Activated CD8-positive, alpha-beta T cell treated with anti-CD3 and anti-CD28 coated beads, Interleukin-2, amount 10 ng/mL, durations not matched to agents 7 days and 5 days (primary cell): ENCODE measurements at places on chromosomes 4 and X. TPM values are rescaled to one million over a fixed set of nuclear protein-coding genes. Genes with fewer than 3 reads are reported as not detected.

DNA sequence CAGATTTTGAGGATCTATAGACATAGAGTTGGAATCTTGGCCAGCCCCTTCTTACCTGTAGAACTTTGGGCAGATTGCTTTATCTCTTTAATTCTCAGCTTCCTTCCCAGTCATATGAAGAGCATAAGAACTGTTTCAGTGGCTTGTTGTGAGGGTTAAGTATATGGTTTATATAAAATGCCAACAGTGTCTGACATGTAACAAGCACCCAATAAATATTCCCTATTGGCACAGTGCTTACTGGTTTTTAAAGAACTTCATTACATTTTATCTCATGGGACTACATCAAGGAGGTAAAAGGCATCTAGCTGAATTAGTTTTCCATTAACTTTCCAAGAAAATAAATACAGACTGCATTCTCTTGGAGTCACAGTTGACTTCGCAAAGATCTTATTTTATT, 106.7 kb upstream of the LIMCH1 start:
- DNase-seq = no peak

DNA sequence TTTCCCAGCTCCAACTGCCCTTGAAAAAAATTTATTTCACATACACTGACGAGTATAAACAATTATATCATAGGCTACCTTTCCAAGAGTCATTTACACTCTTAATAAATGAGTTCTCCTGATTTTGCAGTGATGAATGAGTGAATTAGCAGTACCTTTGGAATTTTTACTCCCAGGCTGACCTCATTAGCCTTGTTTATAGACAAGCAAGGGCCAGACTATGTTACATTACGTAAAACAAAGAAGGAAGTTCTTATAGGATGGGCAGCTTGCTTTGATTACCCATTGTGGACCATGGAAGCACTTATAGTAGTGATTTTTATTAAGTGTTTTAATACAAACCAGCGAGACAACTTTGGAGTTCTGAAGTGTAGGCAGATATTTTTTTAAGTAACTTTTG, 112.9 kb upstream of the C1QTNF7 start:
- DNase-seq = no peak

DNA sequence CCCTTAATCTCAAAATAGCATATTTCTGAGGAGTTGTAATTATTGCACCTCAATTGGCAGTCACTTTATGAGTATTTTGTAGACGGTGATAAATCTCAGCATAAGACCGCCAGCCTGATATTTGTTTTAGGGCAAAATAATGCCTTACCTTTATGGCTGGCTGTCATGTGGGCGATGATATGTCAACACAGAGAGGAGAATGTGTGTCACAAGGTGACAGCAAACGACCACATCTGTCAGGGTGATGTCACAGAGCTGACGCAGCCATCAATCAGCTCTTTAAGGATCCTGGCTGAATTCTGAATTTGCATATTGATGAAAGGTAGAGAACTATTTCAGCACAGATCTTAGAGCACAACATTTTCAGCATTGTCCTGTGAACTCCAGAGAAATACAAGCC, 209.7 kb downstream of the CEP135 start:
- no peak for DNase-seq

DNA sequence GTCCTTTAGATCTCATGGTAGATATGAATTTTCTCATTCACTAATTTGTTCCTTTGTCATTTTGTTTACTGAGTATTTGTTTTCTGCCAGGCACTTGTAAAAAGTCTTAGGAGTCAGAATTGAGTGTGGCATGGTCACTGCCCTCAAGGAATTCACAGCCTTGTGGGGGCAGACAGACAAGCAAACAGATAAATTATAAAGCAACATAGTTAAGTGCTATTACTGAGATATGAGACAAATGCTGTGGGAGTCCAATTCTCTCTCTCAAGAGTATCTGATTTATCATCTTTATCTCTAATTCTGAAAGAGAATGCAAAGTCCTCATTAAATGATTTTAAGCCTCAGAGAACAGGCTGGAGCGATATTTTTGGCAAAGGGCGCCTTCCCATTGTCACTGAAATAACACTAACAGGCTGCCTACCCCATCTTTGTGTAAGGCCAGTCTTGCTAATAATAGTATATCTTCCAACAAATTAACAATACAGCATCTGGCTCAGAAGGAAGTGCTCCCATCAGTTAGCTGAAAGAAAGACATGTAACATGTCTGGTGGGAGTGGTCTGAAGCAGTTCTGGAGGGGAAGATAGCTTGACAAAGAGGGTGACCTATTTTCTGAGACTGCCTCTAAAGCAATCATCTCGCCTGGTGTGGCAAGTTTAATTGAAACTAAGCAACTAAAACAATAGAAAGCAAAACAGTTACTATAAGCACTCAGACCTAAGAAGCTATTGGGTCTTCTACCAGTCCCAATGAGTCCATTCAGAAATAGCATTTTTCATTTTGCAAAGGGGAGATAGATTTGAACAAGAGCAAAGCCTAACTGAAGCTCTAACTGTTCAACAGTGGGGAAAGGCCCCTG, 61.5 kb upstream of the AMOT start:
- DNase-seq = no peak

GRCh38 chrX:71609095-71609750, 9.1 kb downstream of the CXCR3 start:
- DNase-seq = peak; percentile 27

DNA sequence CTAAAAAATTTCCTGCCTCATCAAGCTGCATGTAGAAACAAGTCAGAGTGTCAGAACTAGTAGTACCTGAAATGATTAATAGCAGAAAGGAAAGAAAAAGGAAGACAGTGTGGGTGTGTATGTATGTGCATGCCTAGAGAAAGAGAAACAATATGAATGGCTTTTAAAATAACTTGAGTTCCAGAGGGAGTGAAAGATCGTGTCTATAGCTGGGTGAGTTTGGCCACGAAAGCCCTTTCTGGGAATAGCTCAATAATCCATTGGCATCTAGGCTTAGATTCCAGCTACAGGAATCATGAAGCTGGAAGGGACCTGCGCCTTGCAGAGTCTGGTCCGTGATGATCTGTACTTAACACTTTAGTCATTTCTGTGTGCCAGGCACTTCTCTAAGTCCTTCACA, 195.6 kb downstream of the RAPGEF2 start:
- DNase-seq = no peak

DNA sequence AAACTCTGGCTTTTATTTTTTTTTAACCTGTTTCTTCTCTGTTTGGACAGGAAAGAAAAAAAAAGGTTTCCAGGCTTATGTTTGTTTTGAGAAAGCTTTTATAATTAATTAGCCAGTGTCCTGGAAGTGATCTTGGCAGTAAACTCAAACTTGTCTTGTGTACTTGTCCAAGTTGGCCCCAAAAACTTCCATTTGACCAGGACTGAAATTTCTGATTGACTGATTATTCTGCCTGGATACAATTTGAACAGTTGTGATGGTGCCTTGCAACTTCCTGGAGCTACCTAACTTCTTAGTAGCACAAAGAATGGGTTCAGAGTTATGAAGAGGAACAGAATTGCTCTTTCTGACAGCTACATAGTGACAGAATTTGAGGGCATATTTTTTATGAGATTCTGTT, 62.0 kb downstream of the SLC4A4 start:
- no peak for DNase-seq

CFAP299 gene
- total RNA-seq = not detected

DNA sequence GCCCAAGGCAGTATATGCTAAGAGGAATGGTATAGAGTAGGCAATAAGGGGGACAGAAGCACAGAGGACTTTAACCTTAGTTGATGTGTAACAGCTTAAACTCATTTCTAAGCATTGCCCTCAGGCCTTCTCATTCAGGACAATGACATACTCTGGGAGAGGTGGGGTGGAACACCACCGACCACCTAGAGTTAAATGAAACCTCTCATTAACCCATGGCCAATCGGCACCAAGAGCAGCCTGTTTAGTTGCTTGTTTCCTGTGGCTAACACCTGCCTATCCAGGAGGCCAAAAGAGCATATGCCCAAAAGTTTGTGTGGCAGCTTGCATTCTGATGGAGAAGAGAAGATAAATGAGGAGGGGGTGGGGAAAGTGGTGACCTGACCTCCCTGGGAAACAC, 88.7 kb upstream of the PLAC1 start:
- no peak for DNase-seq

ZNF630 gene
- total RNA-seq = 0.99 TPM

XKRX gene
- not detected for total RNA-seq

DNA sequence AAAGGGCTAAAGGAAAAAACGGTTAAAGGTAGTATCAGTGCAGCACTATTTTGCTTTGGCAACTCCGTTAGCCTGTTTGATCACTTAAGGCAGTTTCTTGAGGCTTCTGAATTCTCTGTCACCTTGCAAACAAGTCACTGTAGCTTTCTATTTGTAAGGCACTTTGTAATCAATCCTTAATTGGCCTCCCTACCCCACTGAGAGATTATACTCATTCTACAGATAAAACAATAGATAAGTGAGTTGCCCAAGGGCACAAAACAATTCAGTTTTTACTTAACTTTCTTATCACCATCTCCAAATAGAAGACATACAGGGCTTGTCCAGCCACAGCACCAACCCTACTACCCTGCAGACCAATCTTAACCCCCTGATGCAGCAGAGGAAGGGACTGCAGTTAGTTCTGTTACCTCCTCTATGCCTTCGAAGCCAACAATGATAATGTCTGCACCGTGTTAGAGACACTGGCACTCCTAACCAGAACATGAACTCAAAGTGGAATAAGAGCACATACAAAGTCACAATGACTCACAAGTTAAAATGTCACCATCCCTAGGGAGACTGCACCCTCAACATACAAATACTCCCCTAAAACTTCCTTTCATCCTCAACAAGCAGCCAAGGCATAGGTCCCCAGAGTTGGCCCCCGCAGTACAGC, 1.7 kb downstream of the TMEM185A start:
- no peak for DNase-seq

GRCh38 chr4:71209161-71209560, 129.7 kb upstream of the SLC4A4 start:
- DNase-seq = no peak

PACRGL gene
- total RNA-seq = 10.5 TPM

DNA sequence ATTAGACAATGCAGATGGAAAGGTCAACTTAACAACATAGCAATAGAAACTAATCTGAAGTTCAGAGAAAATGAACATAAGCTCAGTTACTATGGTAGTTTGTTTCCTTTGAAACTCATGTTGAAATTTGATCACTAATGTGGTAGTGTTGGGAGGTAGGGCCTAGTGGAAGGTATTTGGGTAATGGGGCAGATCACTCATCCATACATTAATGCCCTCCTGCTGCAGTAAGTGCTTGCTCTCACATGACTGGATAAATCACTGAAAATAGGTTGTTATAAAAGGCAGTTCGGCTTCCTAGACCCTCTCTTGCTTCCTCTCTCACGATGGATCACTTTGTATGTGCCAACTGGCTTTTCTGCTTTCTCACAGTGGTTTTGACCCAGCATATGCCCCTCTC, 567.4 kb upstream of the GALNT7 start:
- DNase-seq = no peak

- DNase-seq = no peak
Measured at GRCh38 chr4:170339522-170339921, 249.8 kb upstream of the AADAT start.

- no peak for DNase-seq
Measured at GRCh38 chr4:181933471-181933870, 309.7 kb upstream of the TENM3 start.

HELQ gene
- total RNA-seq = 17.5 TPM
